ENCODE measurements at places on chromosomes 4 and X.
A peak's percentile ranks its signal among the peaks of the same experiment; 100 is the strongest.

GRCh38 chr4:152278505-152279233 is 257.2 kb downstream of the FBXW7 start:
- no peak for DNase-seq

GRCh38 chr4:21885241-21885640 is 63.3 kb downstream of the KCNIP4 start:
- DNase-seq = no peak

DNA sequence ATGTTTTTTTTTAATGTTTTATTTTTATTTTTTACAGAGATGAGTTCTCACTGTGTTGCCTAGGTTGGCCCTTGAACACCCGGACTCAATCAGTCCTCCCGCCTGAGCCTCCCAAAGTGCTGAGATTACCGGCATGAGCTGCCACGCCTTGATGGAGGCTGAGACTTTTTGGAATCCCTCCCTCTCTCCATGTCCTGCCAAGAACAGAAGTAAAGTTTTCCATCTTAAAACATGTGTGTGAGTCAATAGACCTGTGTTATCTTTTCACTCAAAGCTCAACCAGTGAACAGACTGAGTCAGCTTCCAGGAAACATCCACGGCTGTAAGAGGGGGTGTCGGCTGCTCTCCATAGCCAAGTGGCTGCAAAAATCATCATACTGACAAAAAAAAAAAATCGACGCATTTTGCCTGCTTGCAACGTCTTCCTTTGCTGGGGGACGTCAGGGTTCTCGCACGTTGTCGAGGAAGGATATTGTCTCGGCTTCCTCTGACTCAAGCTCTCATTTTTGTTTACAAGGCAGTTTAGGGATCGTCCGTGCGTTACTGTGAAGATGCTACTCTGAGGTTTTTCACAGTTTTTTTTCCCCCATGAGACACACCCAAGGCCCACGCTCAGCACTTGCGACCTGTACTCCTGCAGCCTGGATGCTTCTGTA is 10.0 kb upstream of the ASMTL start:
- DNase-seq = peak; percentile 91

DNA sequence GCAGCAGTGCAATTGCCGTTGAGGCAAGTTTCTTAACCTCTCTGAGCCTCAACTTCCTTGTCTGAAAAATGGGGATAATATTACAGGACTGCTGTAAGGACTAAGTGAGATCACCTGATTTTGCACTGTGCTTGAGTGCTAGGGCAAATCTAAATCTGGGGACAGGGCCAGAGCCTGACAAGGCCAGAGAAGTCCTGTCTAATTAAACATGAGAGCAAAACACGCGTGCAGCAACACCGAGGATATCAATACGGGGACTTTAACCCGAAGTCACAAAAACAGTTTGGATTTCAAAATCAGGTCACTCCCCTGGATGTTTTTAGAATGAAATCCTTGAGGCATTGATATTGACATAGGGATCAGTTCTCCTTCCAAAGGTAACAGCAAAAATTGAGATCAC is 5.7 kb upstream of the GJB1 start:
- no peak for DNase-seq

- DNase-seq = no peak
These were observed 262.5 kb downstream of the FBXW7 start for GRCh38 chr4:152273343-152273742.

DNA sequence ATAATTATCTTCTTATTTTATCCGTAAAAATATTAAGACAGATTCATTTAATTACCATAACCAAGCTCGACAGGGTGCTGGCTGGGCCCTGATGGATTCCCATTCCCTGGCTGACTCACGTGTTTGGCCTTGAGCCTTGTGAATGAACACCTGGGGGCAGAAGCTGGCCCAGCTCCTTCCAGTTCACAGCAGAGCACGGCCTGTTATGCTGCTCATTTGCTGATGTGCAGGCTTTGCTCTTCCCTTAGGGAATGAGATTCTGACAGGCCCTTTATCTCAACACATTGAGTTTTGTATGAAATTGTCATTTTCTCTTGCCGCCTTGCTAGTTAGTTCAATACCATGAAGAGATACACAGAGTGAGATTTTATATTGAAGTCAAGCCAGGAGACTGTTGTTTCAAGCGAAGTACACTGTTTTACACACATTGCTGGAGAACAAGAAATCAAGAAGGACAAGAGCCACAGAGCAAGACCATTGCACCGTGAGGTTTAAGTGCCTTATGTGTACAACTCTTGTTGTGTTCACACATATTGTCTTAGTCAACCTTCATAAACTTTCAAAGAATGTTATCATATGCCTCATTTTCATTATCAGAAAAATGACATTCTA is 1583.3 kb downstream of the STIM2 start:
- DNase-seq = no peak

DNA sequence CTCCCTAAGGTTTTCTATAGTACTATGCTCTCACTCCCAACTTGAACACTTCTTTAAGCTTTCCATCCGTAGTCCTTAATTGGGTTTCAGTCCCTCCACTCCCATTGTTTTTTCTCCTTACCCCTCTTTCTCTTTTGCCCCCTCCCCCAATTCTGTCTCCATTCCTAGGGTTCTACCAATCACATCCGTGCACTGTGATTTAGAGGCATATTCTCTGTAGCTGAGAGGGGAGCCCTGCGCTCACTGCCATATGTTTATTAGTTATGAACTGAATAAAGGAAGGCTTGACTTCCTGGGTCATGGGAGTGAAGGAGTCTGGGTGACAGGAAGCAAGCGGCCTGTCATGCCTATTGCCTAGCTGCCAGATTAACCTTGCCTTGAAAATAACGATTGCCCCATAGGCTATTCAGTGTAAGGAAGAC is 471 bp downstream of the MCTS1 start:
- DNase-seq = peak; percentile 42

DNA sequence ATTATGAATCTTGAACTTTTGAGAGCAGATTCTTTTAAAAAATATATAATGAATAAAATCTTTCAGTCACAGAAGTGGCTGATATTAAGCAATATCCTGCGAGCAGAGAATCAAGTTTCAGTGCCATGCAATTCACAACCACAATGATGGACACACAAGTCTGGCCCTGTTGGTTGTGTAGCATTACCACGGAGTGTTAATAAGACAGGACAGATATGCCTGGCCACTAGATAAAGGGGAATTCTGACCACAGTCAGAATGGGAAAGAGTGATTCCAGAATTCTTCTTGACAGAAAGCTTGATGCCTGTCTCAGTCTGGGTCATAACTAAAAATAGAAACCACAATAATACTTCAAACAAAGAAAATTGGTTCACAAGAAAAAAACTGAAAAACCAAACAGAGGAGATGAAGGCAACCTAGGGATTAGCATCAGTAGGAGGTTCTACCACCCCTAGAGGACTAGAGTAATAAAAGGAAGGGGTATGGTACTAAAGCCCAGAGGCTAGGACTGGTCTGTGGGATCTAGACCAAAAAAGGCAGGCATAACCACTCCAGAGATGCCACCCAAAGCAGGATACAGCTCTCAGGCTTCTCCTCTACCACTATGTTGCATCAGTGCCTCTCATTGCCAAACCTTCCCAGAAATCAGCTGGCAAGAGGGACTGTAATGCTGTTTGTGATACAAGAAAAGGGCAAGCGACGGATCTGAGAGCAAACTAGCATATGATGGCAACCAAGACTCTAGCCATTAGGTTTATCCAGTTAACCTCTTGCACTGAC is 59.0 kb downstream of the RNF150 start:
- no peak for DNase-seq

- DNase-seq = no peak
These were observed 45.6 kb downstream of the RFC1 start for GRCh38 chr4:39320381-39321115.

DNA sequence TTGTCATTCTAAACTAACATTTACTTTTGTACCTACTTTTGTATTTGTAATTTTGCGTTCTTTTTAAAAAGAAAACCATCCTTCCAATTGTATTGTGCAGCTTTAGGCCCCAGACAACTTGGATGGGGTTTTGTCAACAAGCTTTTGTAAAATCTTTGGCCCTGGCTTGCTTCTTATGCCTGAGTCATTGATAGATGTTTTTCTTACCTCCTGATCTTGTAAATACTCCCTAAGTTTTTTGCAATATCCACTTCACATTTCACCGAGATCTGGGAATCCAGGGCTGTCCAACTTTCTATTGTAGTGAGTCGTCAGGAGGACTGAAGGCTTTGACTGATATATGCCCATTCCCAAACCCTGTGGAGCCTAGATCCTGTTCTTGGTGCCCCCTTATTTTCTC is 126.9 kb upstream of the GUCY1A1 start:
- DNase-seq = no peak

DNA sequence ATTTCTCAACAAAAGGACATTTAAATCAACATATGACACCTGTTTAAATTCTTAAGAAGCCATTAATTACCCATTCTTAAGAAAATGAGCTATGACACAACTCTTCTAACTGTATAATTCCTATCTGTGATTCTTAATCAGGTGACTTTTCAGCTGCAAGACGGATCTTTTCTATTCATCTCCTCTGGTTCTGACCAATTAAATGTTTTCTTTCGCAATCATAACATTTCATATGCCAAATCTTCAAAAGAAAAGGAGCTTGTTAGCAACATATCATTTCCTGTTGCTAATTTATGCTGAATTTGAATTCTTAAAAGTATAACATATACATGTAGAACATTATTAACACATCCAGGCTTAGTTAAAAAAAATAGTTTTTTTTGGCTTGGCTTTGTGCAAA is 62.5 kb downstream of the SEL1L3 start:
- DNase-seq = no peak

- no peak for DNase-seq
These were observed 41.1 kb upstream of the DKK2 start for GRCh38 chr4:107077192-107077591.

DNA sequence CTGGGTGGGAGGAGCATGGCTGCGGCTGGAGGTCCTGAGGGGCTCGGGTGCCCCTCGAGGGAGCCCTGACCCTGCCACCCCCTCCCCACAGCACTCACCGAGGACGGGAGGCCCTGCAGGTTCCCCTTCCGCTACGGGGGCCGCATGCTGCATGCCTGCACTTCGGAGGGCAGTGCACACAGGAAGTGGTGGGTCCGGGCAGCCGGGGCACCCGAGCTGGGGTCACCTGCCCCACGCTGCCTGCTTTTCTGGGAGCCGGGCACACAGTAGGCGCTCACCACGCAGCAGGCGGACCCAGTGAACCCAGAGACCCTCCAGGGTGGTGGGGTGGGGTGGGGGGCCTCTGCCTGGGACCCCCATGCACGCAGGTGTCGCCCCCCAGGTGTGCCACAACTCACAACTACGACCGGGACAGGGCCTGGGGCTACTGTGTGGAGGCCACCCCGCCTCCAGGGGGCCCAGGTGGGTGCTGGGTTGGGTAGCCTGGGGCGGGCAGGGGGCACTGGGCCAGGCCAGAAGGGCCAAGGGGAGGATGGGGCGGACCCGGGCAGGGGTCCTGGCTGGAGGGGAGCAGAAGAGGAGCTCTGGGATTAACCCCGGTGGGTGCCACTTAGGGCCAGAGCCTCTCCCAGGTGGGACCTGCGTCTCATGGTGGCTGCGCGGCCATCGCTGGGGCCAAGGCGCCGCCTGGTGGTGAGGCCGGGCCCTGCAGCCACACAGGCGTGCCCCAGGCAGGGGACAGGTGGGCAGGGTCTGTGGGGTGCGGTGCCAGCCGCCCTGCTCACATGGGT is 1.4 kb downstream of the HGFAC start:
- peak; percentile 58 for DNase-seq

DNA sequence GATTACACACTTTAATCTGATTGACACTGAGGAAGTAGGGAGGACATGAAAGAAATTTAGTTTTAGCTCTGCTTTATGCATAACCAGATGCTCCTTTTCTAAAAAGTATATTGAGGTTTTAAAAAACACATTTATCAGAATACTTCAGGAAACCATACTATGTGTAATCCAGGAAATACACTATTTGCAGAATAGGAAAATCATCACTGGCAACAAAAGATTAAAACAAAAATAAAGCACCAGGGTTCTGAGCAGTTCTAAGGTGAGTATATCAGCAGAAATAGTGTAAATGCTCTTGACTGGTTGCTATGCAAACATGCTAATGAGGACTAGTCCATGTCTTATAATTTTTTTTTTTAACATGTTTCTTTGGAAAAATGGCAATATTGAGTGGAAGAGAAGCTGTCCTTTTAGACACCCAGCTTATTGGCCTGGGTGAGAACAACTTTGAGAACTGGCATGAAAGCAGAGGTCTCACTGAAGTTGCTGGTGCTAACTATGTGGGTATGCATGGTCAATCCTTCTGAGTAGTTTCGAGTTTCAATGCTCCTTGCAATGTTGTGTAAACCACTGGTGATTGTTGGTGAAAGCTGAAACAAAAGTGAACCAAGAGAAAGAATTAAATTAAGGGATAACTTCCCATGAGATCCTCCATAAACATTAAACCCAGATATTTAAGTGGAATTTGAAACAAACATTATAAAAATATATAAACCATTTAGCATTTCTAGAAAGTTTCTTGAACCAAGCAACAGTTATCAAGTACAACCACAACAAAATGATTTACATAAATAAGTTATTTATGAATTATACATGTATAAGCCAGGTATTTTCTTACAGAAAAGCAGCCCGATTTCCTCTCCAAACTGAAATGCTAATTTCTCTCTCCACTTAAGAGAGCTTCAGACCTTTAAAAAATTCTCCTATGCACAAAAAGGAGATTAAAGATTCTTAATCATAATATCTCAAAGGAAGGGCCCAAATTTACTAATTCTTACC is 20.4 kb upstream of the SCD5 start:
- no peak for DNase-seq

GRCh38 chrX:110588164-110588563 is 207.5 kb downstream of the CHRDL1 start:
- no peak for DNase-seq
